ENCODE measurements at places on chromosomes 12 and 14. TPM values are rescaled to one million over a fixed set of nuclear protein-coding genes. Genes with fewer than 3 reads are reported as not detected.

The GALNT16 gene
- total RNA-seq: not detected

The MAP1LC3B2 gene
- total RNA-seq: 1.8 TPM

The MARCHF9 gene
- total RNA-seq: 22.5 TPM

The NXPH4 gene
- 0.51 TPM for total RNA-seq

The NDUFA12 gene
- 194 TPM for total RNA-seq

The PIK3C2G gene
- not detected for total RNA-seq

The CCDC177 gene
- not detected for total RNA-seq

The CLEC1B gene
- not detected for total RNA-seq

The NUDT4 gene
- total RNA-seq: 47.5 TPM

The TAS2R9 gene
- total RNA-seq: not detected

The RNU4-1 gene
- 1,150 TPM for total RNA-seq

The GCN1 gene
- total RNA-seq: 139 TPM

The OASL gene
- 13.9 TPM for total RNA-seq

The KRT6B gene
- total RNA-seq: not detected

The TBC1D30 gene
- 0.37 TPM for total RNA-seq

The PAPLN gene
- 0.30 TPM for total RNA-seq

The ESRRB gene
- 0.11 TPM for total RNA-seq

The GZMB gene
- 2,147 TPM for total RNA-seq

The SLC15A5 gene
- not detected for total RNA-seq

The HOXC4 gene
- total RNA-seq: not detected

The ABCD2 gene
- total RNA-seq: 2.1 TPM

The CMA1 gene
- 0.39 TPM for total RNA-seq

The NKX2-1 gene
- total RNA-seq: not detected

The ETFBKMT gene
- 0.35 TPM for total RNA-seq
